ENCODE measurements at places on chromosomes 7 and 10. TPM values are rescaled to one million over a fixed set of nuclear protein-coding genes. Genes with fewer than 3 reads are reported as not detected.
A peak's percentile ranks its signal among the peaks of the same experiment; 100 is the strongest.

DNA sequence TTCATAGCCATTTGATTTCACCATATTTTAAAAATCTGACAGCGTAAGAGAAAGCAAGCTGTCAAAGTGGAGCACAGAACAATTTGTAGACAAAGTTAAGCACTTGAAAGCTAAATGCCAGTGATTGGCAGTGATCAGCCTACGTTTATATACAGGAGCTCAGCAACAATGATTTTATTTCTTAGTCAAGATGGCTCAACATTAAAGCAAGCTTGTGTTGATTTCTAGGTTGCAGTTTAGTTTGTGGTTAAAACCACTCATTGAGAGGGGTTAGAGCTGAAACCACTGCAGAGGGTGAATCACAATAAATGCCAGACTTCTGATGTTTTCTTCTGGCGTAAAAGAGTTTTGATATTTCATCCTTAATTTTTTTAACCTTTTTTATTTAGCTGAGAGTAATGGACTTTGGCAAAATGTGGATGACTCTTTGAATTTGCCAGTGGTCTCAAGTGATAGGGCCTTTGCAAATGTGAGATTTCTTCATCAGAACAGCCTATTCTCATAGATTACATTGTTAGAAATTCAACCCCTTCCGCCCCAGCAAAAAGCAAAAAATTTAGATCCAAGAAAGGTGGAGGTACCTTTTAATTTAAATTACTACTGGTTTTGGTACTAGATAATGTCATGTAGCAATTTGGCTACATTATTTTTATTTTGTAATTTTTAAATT, 73.8 kb downstream of the SHOC2 start:
- peaks cover 3% of the 10 kb centered on the region for H3K36me3 ChIP-seq
- no peak overlapping the region for H3K27ac ChIP-seq
- no peaks in the 10 kb centered on the region for H3K27me3 ChIP-seq

DNA sequence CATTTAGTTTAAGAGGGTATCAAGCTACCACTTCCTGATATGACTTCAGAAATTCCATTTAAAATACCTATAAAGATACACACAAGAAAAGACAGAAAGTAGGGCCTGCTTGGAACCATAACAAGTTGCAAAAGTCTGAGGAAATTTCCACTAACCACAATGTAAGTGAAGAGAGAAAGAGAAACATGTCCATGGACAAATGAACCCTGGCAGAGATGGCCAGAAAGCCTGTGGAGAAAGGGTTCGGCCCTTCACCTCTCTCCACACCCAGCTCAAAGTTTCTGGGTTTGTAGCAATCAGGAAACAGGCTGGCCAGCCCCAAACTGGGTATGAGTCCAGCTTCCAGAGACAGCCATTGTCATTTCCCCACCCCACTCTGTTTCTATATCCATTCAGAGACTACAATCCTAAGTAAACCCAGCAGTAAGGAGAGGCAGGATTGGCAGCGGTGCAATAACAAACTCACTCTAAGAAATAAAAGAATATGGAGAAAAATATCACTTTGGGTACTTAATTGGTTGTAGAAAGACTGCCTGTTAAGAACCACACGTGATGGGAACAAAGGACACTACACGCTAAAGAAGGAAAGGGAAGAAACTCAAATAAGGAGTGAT, 71.1 kb downstream of the STK17A start:
- H3K27me3 ChIP-seq = no peaks in the 10 kb centered on the region
- H3K4me3 ChIP-seq = no peak overlapping the region

DNA sequence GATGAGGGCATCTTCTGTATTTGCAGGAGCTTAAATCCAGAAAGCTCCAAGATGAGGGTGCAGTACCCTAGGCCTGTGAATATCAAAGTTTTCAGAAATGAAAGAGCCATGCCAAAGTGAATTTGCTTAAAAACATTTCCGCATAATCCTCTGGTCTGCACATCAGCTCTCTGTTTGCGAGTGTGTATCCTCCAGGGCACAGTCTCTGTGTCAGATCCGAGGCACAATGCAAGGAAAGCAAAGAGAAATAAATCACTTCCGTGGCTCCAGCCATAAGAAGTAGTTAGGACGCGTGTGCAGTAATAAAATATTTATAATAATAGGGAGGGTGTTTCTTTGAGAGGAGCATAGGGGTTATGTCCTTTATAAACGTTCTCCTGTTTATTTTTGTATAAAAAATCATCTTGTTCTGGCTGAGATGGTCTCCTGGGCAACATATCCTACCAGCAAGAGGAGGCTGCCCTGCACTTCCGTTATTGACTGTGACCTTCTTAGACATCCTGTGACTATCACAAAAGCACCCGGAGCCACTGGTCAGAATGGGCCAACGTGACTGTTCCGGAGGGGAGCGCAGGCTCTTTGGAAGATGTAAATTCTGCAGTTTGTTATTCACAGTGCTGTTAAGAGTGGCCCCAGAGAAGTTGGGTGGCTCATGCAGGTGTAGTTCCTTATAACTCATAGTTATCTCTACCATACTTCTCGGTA, 667.6 kb upstream of the FOXK1 start:
- H3K27ac ChIP-seq = peak overlapping the region; percentile 50
- no peaks in the 10 kb centered on the region for H3K27me3 ChIP-seq
- H3K36me3 ChIP-seq = no peaks in the 10 kb centered on the region
- H3K4me1 ChIP-seq = peaks cover 13% of the 10 kb centered on the region
- no peak overlapping the region for H3K4me3 ChIP-seq
- DNase-seq = peak; percentile 25

DNA sequence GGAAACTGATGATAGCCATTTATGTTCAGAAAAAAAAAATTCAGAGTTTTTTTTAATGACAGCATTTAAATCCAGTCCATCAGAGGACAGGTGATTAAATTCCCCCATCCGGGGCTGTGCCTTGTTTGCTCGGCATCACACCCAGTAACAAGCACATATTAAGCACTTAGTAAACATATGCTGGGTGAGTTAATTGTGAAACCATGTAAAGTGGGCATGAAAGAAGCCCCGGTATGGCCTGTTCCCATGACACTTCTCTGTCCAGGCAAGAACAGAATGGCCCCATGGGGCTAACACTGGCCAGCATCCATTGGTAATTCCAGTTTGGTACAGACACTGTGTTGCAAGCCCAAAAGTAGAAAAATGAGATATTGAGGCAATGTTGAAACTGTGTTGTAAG, 220.8 kb upstream of the RNF32 start:
- no peak for DNase-seq
- H3K4me3 ChIP-seq = no peak overlapping the region
- no peak overlapping the region for H3K27ac ChIP-seq
- no peaks in the 10 kb centered on the region for H3K36me3 ChIP-seq

- no peaks in the 10 kb centered on the region for H3K36me3 ChIP-seq
- no peak overlapping the region for H3K4me3 ChIP-seq
- no peaks in the 10 kb centered on the region for H3K27me3 ChIP-seq
- no peaks in the 10 kb centered on the region for H3K4me1 ChIP-seq
Observed at GRCh38 chr7:36985316-36985715, 261.0 kb upstream of the AOAH start.

DNA sequence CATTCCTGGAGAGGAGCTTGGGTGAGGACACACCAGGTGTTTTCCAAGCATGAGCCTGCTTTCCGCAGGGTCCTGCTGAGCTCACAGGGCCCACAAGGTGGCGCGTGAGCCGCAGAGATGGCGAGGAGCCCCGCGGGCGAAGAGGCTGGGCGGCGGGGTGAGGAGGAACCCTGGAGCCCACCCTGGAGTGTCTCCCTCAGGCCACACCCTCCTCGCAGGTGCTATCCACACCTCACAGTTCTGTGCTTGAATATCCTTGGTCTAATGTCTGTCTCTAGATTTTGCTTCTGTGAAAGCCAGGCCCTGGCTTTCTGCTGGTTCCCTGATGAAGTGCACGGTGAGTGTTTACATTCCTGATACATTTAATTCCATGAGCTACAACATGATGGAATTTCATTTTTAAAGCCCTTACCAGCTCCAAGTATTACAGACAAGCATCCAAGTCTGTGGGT, 433.6 kb downstream of the ACTR3B start:
- no peaks in the 10 kb centered on the region for H3K27me3 ChIP-seq
- no peak overlapping the region for H3K27ac ChIP-seq
- H3K36me3 ChIP-seq = no peaks in the 10 kb centered on the region

- H3K36me3 ChIP-seq = no peaks in the 10 kb centered on the region
- no peak for DNase-seq
- no peak overlapping the region for H3K27ac ChIP-seq
Observed at GRCh38 chr10:24462889-24463552, 254.1 kb downstream of the KIAA1217 start.

- no peak overlapping the region for H3K27ac ChIP-seq
- no peak overlapping the region for H3K4me3 ChIP-seq
- H3K36me3 ChIP-seq = no peaks in the 10 kb centered on the region
- DNase-seq = no peak
- H3K4me1 ChIP-seq = no peaks in the 10 kb centered on the region
Observed at GRCh38 chr7:120553491-120553890, 280.5 kb downstream of the KCND2 start.

GRCh38 chr7:14842523-14842922, 60.0 kb downstream of the DGKB start:
- no peaks in the 10 kb centered on the region for H3K4me1 ChIP-seq
- no peaks in the 10 kb centered on the region for H3K27me3 ChIP-seq
- DNase-seq = no peak
- no peak overlapping the region for H3K4me3 ChIP-seq
- no peaks in the 10 kb centered on the region for H3K36me3 ChIP-seq

- no peak overlapping the region for H3K27ac ChIP-seq
- H3K36me3 ChIP-seq = no peaks in the 10 kb centered on the region
- DNase-seq = no peak
- no peaks in the 10 kb centered on the region for H3K4me1 ChIP-seq
- H3K27me3 ChIP-seq = no peaks in the 10 kb centered on the region
- H3K4me3 ChIP-seq = no peak overlapping the region
Observed at GRCh38 chr7:20264623-20265022, 47.4 kb upstream of the MACC1 start.

DNA sequence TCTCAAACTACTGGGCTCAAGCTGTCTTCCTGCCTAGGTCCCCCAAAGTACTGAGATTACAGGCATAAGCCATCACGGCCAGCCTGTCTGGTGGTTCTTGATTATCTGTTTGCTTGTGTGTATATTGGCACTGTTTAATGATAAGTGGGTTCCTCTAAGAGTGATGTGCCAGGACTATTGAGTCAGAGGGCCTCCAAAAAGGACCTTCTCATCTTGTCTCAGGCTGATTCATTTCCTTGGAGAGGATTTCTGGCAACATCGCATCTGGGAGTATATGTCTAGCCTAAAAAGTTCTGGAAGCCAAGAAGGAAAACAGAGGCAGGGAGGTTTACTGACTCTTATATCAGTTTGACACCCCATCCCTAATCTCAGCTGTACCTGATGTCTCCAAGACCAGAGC, 27.1 kb upstream of the AKAP9 start:
- no peak overlapping the region for H3K27ac ChIP-seq
- H3K36me3 ChIP-seq = no peaks in the 10 kb centered on the region
- peaks cover 3% of the 10 kb centered on the region for H3K27me3 ChIP-seq
- no peak for DNase-seq
- H3K4me1 ChIP-seq = no peaks in the 10 kb centered on the region

DNA sequence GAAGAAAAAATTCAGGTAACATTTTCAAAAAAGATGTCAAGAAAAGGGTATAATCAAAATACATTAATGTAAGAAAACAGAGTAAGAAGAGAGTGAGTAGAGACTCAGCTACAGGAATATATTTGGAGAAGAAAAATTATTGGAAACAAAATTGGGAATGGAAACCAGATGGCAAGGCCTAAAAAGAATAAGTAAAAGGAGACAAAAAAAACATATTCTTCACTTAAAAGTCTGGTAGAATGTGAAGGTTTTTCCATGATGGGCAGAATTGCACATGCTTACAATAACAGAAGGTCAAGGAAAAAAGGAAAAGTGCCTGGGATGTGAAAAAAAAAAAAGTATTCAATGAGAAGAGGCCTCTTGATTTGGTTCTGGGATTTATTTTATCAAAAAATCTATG, 1061.8 kb upstream of the LRRTM3 start:
- H3K27ac ChIP-seq = no peak overlapping the region
- no peaks in the 10 kb centered on the region for H3K36me3 ChIP-seq
- no peaks in the 10 kb centered on the region for H3K27me3 ChIP-seq
- no peak for DNase-seq
- H3K4me3 ChIP-seq = no peak overlapping the region

DNA sequence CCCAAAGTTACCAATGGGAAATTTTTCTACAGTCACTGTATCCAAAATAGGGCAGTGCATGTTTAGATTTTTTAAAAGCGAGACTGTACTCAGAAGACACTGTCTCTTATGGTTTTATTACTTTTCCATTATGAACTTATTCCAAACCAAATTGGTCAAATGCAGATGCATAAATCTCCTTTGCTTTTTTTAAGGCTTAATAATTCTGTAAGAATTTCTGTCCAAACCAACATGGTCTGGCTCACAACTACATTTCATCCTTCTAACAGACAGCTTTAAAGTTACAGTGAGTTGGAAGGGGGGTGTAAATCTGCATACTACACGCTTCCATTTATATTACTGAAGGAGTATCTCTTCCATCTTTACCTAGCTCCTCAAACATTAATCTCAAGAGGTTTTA, 199.2 kb downstream of the SLC25A13 start:
- no peak overlapping the region for H3K27ac ChIP-seq
- H3K4me3 ChIP-seq = no peak overlapping the region
- no peaks in the 10 kb centered on the region for H3K27me3 ChIP-seq
- no peaks in the 10 kb centered on the region for H3K36me3 ChIP-seq
- no peak for DNase-seq
- peaks cover 3% of the 10 kb centered on the region for H3K4me1 ChIP-seq

GRCh38 chr7:96116173-96116572, 205.7 kb downstream of the SLC25A13 start:
- H3K27me3 ChIP-seq = no peaks in the 10 kb centered on the region
- peaks cover 3% of the 10 kb centered on the region for H3K4me1 ChIP-seq
- no peak overlapping the region for H3K4me3 ChIP-seq
- no peak overlapping the region for H3K27ac ChIP-seq
- H3K36me3 ChIP-seq = no peaks in the 10 kb centered on the region
- DNase-seq = no peak

- H3K27ac ChIP-seq = no peak overlapping the region
- no peak for DNase-seq
- no peaks in the 10 kb centered on the region for H3K27me3 ChIP-seq
- H3K4me1 ChIP-seq = no peaks in the 10 kb centered on the region
- H3K36me3 ChIP-seq = no peaks in the 10 kb centered on the region
Observed at GRCh38 chr10:98963608-98964007, 272.0 kb downstream of the HPSE2 start.

DNA sequence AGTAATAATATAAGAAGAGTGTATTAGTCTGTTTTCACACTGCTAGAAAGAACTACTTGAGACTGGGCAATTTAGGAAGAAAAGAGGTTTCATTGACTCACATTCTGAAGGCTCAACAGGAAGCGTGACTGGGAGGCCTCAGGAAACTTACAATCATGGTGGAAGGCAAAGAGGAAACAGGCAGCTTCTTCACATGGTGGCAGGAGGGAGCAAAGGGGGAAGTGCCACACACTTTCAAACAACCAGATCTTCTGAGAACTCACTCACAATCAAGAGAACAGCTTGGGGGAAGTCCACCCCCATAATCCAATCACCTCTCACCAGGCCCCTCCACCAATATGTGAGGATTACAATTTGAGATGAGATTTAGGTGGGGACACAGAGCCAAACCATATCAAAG, 212.5 kb upstream of the HDAC9 start:
- H3K36me3 ChIP-seq = no peaks in the 10 kb centered on the region
- no peak overlapping the region for H3K27ac ChIP-seq
- no peak overlapping the region for H3K4me3 ChIP-seq
- H3K27me3 ChIP-seq = no peaks in the 10 kb centered on the region

The MCM10 gene
- 1.9 TPM for polyA plus RNA-seq

The PDK4 gene
- 0.51 TPM for polyA plus RNA-seq

The LRRC27 gene
- 7.6 TPM for polyA plus RNA-seq

The LDB3 gene
- not detected for polyA plus RNA-seq

All from endothelial cell of umbilical vein (primary cell).